ENCODE measurements at places on chromosomes 2 and 18.

- DNase-seq = no peak
Observed at GRCh38 chr18:42707080-42707479, 408.4 kb downstream of the RIT2 start.

DNA sequence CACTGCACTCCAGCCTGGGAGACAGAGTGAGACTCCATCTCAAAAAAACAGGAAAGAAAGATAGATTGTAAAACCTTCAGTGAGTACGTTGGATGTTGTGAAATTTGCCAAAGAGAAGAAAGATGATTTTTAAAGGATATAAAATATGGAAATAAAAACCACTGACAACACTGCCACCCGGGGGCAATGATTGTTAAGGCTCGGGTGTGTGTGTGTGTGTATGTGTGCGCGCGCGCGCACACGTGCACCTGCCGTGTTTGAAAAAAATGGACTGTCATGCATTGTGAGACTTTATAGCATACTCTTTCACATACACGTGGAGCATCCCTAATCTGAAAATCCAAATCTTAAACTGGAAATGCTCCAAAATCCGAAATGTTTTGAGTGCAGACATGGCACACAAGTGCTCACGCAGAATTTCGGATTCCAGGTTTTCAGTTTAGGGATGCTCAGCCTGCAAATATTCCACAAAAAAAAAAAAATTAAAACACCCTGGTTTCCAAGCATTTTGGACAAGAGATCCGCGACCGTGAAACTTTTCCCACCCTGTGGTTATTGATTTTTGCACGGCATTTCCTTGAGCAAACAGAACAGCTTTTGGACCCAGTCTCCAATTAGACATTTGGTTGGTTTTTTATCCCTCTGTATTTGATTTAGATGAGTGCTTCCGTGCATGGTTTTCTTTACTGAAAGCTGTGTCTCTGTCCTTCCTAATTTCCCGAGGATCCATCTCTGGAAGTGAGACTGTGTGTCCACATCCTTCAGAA is 269.2 kb downstream of the AGAP1 start:
- no peak for DNase-seq

GRCh38 chr2:128405981-128406613 is 87.4 kb upstream of the HS6ST1 start:
- DNase-seq = no peak

DNA sequence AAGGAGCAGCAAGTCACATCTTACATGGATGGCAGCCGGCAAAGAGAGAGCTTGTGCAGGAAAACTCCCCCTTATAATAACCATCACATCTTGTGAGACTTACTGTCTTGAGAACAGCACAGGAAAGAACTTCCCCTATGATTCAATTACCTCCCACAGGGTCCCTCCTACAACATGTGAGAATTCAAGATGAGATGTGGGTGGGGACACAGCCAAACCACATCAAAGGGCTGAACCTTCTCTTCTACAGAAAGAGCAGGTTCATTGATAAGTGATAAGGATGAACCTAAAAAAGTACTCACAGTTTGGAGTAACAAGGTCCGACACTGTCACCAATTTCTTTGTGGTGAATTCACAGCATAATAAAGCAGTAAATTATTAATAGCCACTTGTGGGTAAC is 422.2 kb upstream of the FSIP2 start:
- DNase-seq = no peak

DNA sequence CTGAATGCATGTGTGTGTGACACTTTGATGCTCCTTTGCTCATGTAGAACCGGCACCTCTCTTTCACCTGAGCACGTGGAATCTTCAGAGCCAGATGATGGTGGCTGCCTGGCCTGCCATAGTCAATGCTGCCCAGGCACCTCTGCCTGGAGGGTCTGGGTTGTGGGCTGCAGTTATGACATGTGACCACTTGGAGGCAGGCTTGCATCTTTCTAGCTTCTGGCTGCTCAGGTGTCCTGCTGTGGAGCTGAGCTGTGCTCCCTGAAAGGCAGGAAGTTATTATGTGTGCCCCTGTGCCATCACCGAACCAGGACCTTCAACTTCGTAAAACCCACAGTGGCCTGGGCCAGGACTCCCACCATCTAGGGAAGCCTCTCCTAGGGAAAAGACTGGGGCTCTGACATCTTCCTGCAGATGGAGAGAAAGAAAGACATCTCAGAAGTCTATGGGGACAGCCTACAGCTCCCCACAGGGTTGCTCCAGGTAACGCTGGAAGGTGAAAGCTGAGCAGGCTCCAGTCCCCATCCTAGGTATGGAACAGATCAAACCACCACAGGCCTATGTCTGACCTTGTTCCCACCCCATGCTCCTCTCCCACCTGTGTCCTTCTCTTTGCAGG is 30.2 kb downstream of the PSD4 start:
- peak; percentile 79 for DNase-seq

DNA sequence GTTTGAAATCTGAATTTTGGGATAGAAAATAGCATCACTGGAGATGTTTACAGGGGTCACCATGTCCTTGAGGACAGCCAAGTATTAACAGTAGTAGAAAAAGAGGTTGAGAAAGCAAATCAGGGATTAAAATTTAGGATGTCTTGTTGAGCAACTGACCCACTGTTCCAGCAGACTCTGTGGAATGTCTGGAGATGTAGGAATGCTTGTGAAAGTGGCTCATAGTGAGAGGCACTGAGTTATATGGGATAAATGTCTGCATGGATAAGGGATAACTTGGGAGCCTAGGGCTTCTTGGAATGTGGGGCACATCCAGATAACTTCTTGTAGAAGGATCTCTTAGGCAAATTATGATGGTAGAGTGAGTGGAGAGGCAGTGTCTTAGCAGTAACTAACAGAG is 495.0 kb downstream of the TMX3 start:
- DNase-seq = no peak

DNA sequence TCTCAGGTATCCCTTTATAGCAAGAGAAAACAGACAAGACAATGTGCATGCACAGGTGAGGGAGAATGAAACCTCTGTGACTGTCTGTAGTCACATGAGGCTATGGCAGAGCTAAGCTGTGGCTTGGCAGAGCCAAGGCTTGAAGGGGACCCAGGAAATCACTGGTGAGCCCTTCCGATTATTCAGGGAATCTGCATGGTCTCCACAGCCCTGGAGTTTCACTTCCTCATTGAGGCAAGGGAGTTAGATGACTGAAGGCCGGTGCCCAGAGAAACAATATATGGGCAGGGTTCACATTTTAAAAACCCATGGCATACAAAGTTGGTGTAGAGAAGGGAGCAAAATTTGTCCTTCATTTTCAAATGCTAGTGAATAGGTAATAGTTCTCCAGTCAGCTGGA is 144.4 kb upstream of the REV1 start:
- DNase-seq = no peak

Data from stimulated activated CD4-positive, alpha-beta T cell treated with anti-CD3 and anti-CD28 coated beads, Interleukin-15, amount 100 ng/mL, for 24 hours (primary cell).